Activated CD8-positive, alpha-beta memory T cell treated with anti-CD3 and anti-CD28 coated beads for 1 hour (primary cell): ENCODE measurements at places on chromosomes 3 and 15.

DNA sequence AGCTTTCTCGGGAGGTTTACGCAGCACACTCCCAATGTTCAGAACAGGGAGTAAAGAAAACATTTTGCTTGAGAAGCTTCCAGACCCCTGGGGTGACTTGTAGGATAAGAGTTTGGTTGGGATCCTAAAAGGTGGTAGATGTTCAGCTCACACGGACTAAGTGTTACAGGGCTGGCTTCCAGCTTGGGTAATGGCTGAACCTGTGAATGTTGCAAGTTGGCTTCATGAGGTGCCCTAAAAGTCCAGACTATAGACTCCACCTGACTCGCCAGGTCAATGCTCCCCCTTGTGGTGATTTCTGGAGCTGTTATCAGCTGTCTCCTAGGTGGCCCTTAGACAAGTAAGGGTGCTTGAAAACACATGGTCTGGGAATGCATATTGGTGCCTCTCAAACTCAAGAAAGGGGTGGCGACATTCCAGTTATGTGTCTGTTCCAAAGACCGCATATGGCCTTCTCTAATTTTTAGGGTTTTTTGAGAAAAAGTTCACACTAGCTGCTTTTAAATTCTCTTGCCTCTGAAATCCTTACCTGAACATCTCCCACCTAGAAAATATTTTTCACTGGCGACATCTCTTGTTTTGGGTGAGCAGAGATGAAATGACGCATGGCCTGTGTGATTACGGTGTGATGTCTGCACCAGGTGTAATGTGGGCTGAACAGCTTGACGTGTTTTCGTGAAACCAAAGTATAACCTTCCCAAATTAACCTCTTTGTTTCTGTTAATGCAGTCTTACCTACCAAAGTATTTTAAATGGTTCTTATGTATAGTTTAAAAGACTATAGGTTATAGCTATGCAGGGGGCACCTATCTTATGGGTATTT lies 175.7 kb upstream of the KBTBD8 start:
- DNase-seq, result peak; percentile 34

- no peak for DNase-seq
These were observed 286.0 kb downstream of the EDEM1 start for GRCh38 chr3:5473471-5473870.

DNA sequence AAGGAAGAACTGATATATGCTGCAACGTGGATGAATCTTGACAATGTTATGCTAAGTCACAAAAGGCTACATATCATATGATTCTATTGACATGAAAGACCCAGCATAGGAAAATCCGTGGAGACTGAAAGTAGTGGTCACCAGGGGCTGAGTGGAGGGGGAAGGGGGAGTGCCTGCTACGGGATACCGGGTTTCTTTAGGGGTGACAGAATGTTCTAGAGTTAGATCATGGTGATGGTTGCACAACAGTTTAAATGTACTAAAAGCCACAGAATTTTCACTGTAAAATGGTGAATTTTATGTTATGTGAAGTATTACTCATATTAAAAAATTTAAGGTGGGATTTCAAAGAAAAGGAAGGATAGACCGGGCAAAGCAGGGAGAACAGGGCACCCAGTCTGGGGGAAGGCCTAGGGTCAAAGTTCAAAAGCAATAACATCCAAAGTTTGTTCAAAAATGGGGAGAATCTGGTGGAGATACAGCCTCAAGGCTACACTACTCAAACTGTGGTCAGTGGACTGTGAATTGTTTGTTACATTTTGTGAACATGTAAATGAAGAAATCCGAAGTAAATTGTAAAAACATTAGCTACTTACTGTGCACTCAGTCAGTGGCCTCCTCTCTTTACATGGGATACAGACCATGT lies 74.2 kb upstream of the FNDC3B start:
- DNase-seq, result no peak

DNA sequence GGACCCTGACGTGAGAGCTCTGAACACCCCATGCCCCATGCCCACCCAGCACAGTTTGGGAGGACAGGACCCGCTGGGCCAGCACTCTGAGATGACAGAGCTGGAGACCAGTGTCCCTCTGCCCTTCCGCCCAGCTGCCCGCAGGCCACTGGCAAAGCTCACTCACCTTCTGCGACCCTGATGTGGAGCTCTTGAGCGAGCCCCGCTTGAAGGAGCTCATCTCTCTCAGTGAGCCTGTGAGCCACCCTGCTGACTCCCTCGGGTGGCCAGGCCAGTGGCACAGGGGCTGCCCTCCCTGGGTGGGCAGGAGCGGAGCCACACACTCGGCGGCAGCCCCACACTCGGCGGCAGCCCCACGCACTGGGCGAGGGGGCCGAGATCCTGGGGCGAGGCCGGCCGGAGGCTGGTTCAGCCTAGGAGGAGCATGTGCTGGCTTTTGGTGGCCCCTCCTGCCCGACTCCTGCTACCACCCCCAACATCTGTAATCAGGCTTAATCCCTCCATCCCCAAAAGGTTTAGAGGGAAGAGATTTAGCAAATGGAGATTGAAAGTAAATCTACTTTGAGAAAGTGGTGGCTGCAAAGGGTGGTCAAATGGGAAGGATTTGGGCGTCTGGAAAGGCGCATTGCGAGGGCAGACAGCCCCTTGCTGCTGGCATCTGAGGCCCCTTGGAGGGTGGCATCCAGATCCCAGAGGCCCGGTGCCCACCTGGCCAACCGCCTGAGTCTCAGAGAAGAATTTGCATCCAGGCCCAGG lies 59.4 kb upstream of the TRPM1 start:
- DNase-seq, result no peak

DNA sequence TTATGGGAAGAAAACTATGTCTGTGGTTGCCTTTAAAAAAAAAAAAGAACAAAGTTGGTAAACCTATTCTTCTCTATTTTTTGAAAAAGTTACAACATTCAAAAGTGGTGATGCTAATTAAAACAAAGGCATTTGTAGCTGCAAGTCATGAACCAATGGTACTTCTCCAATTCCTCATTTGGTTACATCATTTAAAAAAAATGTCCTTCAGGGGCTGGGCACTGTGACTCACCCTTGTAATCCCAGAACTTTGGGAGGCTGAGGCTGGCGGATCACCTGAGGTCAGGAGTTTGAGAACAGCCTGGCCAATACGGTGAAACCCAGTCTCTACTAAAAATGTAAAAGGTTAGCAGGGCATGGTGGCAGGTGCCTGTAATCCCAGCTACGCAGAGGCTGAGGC lies 574.6 kb downstream of the VGLL3 start:
- DNase-seq, result no peak

GRCh38 chr3:156443079-156443478 lies 111.8 kb downstream of the SSR3 start:
- DNase-seq, result no peak

GRCh38 chr15:28881600-28881999 lies 4.2 kb upstream of the APBA2 start:
- no peak for DNase-seq

DNA sequence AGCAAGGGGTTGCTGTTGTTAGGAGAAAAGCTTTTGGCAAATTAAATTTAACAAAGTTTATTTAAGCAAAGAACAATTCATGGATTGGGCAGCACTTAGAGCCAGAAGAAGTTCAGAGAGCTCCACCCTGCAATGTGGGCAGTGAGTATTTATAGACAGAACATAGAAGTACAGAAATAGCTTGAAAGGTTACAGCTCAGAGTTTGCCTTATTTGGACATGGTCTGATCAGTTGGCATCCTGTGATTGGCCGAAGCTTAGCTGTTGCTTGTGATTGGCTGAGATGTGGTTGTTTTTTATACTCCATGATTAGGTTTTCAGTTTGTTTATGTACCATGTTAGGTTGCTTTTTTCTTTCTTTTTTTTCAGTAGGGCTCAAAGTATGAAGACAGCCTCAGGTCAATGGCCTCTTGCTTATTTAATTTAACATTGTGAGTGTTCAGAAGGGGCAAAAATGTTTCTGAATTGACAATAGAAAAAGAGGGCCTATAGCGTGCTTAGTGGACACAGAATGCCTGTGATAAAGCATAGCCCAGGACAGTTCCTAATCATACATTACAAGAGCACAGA lies 293.8 kb downstream of the IGSF11 start:
- DNase-seq, result no peak

DNA sequence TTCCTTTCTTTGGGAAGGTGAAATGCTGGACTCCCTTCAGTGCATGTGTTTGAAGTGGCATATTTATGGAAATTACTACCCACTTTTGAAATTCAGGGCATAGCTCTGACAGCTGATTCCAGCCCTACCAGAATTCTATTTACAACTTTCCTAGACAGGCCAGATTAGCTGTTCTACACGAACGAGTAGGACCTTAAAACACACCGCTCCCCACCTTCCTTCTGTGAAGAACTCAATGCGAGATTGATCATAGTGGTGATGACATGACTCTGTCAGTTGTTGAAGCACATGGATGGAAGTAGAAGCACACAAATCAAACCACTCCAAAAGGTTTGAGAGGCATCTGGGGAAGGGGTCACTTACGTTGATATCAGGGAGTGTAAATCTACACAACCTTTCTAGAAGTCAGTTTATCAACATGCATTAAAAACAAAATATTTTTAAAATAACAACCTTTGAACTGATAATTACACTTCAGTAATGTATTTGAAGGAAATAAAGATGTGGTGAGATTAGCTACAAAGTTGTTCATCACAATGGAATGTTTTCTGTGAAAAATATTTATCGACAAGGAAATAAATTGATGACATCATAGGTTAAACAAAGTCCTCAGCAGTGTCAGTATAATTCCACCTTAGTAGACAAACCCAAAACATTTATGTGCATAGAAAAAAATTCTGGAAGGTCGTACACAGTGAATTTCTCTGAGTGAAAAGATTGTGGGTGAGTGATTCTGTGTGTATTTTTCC lies 29.8 kb downstream of the RARB start:
- DNase-seq, result no peak

- DNase-seq, result no peak
These were observed 63.4 kb downstream of the PDIA5 start for GRCh38 chr3:123130079-123130750.

DNA sequence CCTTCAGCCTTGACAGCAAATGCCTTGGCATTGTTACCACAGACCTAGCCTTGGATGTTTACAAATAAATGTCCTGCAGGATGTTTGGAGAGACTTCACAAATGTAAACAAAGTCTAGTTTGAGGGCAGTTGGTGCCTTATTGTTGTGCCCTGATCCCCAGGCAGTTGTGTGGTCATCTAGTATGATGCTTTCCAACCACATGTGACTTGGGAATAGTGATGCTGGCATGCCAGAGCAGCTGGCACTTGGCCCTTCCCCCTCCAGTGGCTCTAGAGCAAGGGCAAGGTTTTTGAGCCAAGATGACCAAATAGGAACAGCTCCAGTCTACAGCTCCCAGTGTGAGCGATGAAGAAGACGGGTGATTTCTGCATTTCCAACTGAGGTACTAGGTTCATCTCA lies 258.2 kb downstream of the ADAMTS17 start:
- DNase-seq, result no peak

GRCh38 chr3:45612138-45612537 lies 17.6 kb downstream of the LIMD1 start:
- no peak for DNase-seq

DNA sequence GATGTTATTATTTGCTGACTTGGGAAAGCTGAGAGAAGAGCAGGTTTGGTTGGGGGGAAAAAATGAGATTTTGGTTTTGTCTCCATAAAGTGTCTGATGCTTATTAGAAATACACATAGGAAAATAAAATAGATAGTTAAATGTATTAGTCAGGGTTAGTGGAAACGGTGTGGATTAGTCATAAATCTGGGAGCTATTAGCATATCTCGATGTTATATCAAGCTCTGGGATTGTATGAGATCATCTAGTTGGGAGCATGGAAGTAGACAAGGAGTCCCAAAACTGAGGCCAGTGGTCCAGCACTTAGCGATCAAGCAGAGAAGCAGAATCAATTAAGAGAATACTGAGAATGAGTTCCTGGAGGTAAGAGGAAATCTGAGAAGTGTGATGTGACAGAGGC lies 845.5 kb downstream of the ROBO2 start:
- no peak for DNase-seq

DNA sequence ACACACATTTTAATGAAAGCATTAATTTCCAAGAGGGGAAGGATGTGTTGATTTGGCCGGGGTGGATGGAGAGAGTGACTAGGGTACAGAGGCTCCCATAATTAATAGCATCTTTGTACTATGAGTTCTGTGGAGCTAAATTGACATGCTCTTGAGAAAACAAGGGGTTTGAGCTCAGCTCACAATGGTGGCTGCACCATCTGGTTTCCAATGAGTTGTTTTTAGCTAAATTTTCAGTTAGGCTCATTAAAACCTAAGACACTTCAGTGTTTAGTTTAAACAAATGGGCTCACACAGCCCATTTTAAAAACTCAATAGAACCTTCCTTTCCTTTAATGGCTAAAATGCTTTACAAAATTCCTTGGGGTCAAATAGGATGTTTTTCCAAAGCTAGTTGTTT lies 199.7 kb downstream of the TNIK start:
- no peak for DNase-seq

- no peak for DNase-seq
These were observed 128.4 kb downstream of the EEFSEC start for GRCh38 chr3:128281461-128282367.

DNA sequence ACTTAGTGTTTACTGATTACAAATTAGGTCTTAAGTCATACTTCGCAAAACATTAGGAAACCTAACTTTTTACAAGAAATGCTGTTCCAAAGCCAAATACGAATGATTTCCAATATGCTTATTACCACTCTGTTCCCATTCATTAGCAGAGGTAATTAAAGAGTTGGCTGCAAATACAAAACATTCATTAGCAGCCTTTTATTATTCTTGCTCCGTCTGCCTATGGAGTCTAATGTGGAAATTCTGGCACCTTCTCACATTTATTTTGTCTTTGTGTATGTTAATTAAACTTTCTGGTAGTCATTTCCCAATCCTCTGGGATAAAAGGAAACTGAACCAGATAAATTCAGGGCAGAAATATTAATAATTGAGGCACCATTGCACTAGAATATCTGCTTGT lies 689.0 kb downstream of the PLOD2 start:
- DNase-seq, result no peak

GRCh38 chr3:55968331-55968730 lies 481.2 kb upstream of the WNT5A start:
- no peak for DNase-seq

- DNase-seq, result no peak
These were observed 185.6 kb downstream of the FAM43A start for GRCh38 chr3:194871143-194871863.

DNA sequence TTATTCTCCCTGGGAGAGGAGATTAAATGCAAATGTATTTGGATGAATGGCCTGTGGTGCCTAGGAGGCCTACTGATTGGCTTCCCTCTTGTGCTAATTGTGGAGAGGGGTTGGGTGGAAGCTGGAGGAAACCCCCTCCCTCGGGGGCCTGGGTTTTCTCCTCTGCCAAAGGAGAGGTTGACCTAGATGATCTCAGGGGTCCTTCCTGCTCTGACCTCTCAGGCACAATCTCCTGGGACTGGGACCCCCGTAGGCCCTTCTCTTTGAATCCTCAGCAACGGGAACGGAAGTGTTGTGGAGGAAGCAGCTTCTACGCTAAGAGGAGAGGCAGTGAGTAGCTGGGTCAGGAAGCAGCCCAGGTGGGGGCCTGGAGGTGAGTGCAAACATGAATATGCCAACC lies 40.5 kb upstream of the MAGEF1 start:
- DNase-seq, result no peak

DNA sequence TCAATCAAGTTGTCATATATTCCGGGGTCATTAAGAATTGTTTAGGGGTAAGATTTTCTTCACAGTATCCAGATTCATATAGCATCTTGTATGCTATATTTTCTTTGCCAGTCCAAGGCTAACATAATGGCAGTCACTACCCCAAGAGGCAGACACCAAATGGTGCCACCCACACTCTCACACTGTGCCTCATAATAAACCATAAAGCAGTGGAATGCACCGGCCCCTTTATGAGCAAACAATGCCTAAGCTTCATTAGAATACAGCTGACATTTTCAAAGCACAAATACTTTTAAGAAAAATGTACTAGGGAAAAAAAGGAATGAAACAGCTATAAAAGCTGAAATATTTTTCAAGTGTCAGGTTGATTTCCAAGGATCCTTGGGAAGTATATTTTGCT lies 121.6 kb downstream of the TFDP2 start:
- DNase-seq, result no peak
